ENCODE measurements at places on chromosomes 6 and 20. TPM values are rescaled to one million over a fixed set of nuclear protein-coding genes. Genes with fewer than 3 reads are reported as not detected.

Gene DDO
- total RNA-seq: not detected

Gene FAM83D
- 7.7 TPM for total RNA-seq

Gene UST
- total RNA-seq: 23.2 TPM

GRCh38 chr6:136676075-136676474, 116.2 kb downstream of the MAP3K5 start:
- no peaks in the 10 kb centered on the region for H3K27me3 ChIP-seq
- no peaks in the 10 kb centered on the region for H3K36me3 ChIP-seq
- H3K4me1 ChIP-seq: peaks cover 2% of the 10 kb centered on the region
- H3K27ac ChIP-seq: no peak overlapping the region
- DNase-seq: no peak

GRCh38 chr20:6055161-6055783, 1.4 kb upstream of the LRRN4 start:
- H3K4me3 ChIP-seq: no peak overlapping the region
- H3K4me1 ChIP-seq: peaks cover 9% of the 10 kb centered on the region
- no peak overlapping the region for H3K27ac ChIP-seq
- peaks cover 23% of the 10 kb centered on the region for H3K27me3 ChIP-seq
- DNase-seq: no peak

Gene CGA
- not detected for total RNA-seq

Gene RAD21L1
- 1.1 TPM for total RNA-seq

DNA sequence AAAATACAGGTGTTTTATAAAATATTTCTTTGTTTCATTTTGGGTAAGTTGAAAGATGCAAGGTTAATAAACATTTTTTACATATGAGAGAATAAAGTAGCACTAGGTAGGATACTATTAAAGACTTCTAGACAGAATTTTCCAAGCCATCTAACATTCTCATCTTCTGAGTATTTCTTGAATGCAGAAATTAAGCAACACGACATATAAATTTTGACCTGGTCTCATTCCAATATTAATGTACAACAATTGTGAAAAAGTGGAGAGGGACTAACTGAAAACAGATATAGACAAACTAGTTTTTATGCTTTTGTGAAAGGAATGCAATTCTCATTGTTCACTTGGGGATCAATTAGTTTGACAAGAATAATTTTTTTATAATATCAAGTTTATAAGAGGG, 11.5 kb upstream of the FOXO3 start:
- no peak overlapping the region for H3K27ac ChIP-seq
- DNase-seq: no peak
- no peak overlapping the region for H3K4me3 ChIP-seq
- H3K36me3 ChIP-seq: no peaks in the 10 kb centered on the region

Gene SLC17A2
- not detected for total RNA-seq

- no peaks in the 10 kb centered on the region for H3K36me3 ChIP-seq
- H3K4me1 ChIP-seq: peaks cover 7% of the 10 kb centered on the region
- peak; percentile 9 for DNase-seq
- no peaks in the 10 kb centered on the region for H3K27me3 ChIP-seq
Observed at GRCh38 chr6:45886776-45887175, 128.9 kb downstream of the CLIC5 start.

DNA sequence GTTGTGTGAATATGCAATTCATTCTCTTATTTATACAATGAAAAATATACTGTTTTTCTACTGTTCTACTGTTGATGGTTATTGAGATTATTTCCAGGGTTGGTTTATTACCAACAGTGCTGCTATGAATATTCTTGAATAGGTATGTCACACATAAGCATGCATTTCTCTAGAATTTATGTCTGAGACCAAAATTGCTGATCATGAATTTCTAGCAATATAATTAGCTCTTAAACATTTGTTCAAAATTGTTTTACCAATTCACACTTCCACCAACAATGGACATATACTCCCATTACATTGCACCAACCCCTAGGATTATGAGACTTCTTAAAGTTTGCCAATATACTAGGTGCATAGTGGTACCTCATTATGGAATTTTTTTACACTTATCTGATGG, 164.1 kb upstream of the KCNQ5 start:
- no peaks in the 10 kb centered on the region for H3K4me1 ChIP-seq
- H3K4me3 ChIP-seq: no peak overlapping the region
- H3K27ac ChIP-seq: no peak overlapping the region
- no peaks in the 10 kb centered on the region for H3K27me3 ChIP-seq

- DNase-seq: no peak
- peaks cover 3% of the 10 kb centered on the region for H3K36me3 ChIP-seq
- peak overlapping the region; percentile 46 for H3K27ac ChIP-seq
- H3K27me3 ChIP-seq: peaks cover 1% of the 10 kb centered on the region
- H3K4me3 ChIP-seq: no peak overlapping the region
Observed at GRCh38 chr20:5835321-5835821, 85.2 kb downstream of the SHLD1 start.

GRCh38 chr20:49344975-49345374, 67.1 kb upstream of the ZNFX1 start:
- no peak for DNase-seq
- H3K27me3 ChIP-seq: peaks cover 2% of the 10 kb centered on the region
- no peaks in the 10 kb centered on the region for H3K36me3 ChIP-seq
- no peaks in the 10 kb centered on the region for H3K4me1 ChIP-seq

Gene RSPH4A
- 1.3 TPM for total RNA-seq

DNA sequence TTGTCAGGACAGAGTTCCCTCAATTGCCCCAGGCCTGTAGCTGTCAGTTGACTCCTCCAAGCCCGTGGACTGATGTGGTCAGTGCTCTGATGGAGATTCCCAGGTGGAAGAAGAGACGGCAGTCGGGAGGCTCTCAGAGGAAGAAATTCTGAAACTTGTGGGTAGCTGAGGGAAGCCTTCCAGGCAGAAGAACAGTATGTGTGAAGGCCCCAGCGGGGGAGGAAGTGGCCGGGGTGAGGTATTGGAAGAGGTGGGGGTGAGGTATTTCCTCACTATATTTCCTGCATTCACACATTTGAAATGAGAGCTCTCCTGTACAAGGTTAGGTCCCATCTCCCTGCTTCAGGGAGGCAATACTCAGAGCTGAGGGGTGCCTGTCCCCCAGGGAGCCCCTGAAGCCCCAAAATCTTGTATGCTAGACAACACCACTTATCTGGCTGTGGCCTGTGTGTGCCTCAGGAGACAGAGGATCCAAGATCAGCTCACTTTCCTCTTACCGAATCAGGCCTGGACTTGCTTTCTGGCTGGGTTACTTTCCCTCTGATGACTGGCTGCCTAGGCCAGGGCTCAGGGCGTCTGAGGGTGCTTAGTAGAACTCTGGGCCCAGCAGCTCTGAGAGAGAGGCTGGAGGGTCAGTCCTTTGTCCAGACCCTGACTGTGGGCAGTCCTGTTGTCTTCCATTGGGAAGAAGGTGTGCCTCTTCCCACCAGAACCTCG, 49.3 kb upstream of the MYL9 start:
- peaks cover 34% of the 10 kb centered on the region for H3K4me1 ChIP-seq
- DNase-seq: peak; percentile 28
- H3K36me3 ChIP-seq: peaks cover 27% of the 10 kb centered on the region
- H3K27ac ChIP-seq: peak overlapping the region; percentile 96
- peak overlapping the region; percentile 33 for H3K4me3 ChIP-seq
- H3K27me3 ChIP-seq: peaks cover 10% of the 10 kb centered on the region

DNA sequence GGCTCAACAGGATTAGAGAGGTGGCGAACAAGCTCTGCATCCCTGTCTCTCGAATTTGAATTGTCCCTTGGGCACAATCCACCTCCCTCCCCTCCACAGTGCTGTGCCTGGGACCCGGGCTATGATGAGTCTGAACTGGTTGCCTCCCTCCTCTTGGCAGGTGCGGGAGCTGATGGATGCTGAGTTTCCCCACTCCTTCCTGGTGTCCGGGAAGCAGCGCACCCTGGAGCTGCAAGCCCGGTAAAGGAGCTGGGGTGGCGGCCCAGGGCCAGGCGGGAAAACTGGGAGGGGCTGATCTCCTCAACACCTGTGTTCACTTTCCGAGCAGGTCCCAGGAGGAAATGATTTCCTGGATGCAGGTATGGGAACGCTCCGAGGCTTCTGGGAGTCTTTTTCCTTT, 14.9 kb downstream of the FGD2 start:
- no peak for DNase-seq
- no peaks in the 10 kb centered on the region for H3K36me3 ChIP-seq
- no peak overlapping the region for H3K27ac ChIP-seq
- peaks cover 7% of the 10 kb centered on the region for H3K27me3 ChIP-seq
- H3K4me3 ChIP-seq: no peak overlapping the region

Gene NEURL2
- 3.6 TPM for total RNA-seq

DNA sequence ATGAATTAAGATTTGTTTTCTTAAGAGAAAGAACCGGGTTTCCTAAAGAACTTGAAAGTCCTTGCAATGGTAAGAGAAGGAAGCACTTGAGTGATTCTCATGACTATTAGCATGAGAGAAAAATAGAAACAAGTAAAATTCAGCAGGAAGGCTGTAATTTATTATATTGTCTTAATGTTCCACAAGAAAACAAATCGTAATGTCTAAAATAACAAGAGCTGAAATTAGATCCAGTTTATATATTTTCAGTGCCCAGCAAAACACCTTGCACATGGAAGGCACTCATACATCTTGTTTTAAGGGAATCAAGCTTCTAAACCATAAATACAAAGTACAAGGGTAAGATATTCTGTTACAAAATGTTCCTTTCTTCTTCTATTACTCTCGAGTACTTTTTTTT, 229.4 kb upstream of the PLN start:
- no peak overlapping the region for H3K27ac ChIP-seq
- no peaks in the 10 kb centered on the region for H3K4me1 ChIP-seq
- no peak for DNase-seq
- H3K27me3 ChIP-seq: no peaks in the 10 kb centered on the region

Gene CALHM5
- 7.2 TPM for total RNA-seq

Gene SMPDL3A
- total RNA-seq: 10.3 TPM

Gene STAU1
- 115 TPM for total RNA-seq

DNA sequence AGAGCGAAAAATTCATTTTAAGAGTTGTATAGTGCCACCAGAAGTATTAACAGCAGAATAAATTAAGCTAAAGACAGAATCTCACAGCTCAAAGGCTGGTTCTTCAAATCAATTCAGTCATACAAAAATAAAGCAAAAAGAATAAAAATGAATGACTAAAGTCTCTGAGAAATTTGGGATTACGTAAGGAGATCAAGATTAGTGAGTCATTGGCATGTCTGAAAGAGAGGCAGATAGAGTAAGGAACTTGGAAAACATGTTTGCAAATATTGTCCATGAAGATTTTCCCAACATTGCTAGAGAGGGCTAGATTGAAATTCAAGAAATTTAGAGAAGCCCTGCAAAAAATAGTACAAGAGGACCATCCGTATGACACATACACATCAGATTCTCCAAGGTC, 1413.9 kb upstream of the ADGRB3 start:
- H3K27me3 ChIP-seq: peaks cover 2% of the 10 kb centered on the region
- no peaks in the 10 kb centered on the region for H3K36me3 ChIP-seq
- no peak overlapping the region for H3K27ac ChIP-seq
- H3K4me1 ChIP-seq: no peaks in the 10 kb centered on the region

GRCh38 chr6:22801831-22802230, 232.5 kb downstream of the HDGFL1 start:
- H3K4me3 ChIP-seq: no peak overlapping the region
- no peaks in the 10 kb centered on the region for H3K36me3 ChIP-seq
- H3K27ac ChIP-seq: peak overlapping the region; percentile 88
- H3K4me1 ChIP-seq: peaks cover 16% of the 10 kb centered on the region
- H3K27me3 ChIP-seq: peaks cover 1% of the 10 kb centered on the region

DNA sequence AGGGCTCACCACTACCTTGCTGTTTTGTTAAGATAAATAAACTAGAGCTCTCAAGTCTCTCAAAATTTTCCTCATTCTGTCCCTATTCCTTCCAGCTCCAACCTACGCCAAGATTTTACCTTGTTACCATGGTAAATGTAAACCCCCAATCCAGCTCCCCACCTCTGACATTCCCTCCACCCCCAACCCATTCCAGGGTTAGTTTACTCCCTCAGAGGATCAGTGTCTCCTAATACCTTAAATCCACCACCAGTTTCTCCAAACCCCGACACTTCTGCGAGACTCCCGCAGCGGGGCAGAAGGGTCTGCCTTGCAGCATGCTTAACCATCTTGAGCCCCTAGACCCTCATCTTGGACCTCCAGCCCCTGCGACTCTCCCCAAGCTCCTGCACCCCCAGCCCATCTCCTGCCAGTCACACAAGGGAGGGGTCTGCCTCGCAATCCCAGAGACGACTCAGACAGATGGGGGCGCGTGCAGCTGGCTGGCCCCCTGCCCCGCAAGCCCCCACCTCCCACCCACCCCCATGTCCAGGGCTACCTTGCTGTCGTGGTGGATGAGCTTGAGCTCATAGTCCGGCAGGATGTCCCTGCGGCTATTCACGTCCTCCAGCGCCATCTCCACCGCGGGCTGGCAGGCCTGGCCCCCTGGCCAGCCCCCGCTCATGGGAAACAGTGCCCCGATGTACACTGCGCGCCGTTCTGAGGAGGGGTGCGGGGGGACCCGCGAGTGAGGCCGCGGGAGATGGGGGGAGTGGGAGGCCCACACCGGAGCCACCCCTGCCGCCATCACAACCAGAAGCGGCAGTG, 5.8 kb downstream of the GABBR1 start:
- peaks cover 47% of the 10 kb centered on the region for H3K36me3 ChIP-seq
- peak; percentile 22 for DNase-seq
- H3K27me3 ChIP-seq: peaks cover 19% of the 10 kb centered on the region
- H3K4me1 ChIP-seq: peaks cover 85% of the 10 kb centered on the region
- H3K27ac ChIP-seq: peak overlapping the region; percentile 70
- peak overlapping the region; percentile 91 for H3K4me3 ChIP-seq

GRCh38 chr20:10131732-10132345, 86.8 kb upstream of the SNAP25 start:
- no peaks in the 10 kb centered on the region for H3K4me1 ChIP-seq
- DNase-seq: no peak
- no peaks in the 10 kb centered on the region for H3K36me3 ChIP-seq
- H3K27me3 ChIP-seq: peaks cover 2% of the 10 kb centered on the region
- no peak overlapping the region for H3K27ac ChIP-seq
- no peak overlapping the region for H3K4me3 ChIP-seq

All from endothelial cell (in vitro differentiated cells).